ENCODE measurements at places on chromosomes 3 and 15. TPM values are rescaled to one million over a fixed set of nuclear protein-coding genes. Genes with fewer than 3 reads are reported as not detected.

DNA sequence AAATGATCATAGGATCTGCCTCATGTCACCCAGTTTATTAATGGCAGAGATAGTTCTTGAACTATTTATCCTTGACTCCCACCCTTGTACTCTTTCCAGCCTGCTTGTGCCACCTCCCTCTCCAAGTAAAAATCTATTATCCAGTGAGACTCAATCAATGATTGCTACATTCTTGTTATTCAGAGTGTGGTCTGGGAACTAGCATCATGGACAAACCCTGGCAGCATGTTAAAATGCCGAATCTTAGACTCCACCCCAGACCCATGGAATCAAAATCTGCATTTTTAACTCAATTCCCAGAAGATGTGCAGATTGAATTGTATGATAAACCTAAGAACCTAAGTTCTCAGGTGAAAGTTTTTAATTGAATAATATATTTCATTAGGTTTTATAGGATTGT, 34.7 kb upstream of the PYDC2 start:
- no peak for DNase-seq

DNA sequence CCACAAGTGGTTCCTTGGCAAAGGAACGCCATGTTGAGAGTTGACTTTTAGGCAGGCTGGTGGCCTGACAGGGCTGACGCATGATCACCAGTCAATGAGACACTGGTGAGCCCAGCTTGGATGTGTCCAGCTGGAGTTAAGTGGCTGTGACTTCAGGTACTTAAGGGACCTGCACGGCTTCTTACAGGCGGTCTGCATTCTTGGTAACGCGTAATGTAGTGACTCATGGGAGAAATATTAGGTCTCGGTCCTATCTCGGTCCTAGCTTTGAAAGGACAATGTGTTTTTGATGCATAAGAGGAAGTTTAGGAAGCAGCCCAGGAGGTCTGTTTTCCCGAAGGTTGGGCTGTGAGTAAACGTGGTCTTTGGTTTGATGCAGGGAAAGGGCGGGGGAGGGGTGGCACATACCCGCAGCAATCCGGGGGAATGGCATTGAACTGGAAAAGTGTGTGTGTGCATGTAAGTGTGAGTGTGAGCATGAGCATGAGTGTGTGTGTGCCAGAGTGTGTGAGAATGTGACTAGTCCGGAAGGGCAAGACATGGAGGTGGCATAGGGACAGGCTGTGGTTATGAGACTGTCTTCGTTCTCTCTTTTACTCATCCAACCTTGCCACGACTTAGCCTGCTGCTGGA, 55.3 kb downstream of the FAM43A start:
- no peak for DNase-seq

DNA sequence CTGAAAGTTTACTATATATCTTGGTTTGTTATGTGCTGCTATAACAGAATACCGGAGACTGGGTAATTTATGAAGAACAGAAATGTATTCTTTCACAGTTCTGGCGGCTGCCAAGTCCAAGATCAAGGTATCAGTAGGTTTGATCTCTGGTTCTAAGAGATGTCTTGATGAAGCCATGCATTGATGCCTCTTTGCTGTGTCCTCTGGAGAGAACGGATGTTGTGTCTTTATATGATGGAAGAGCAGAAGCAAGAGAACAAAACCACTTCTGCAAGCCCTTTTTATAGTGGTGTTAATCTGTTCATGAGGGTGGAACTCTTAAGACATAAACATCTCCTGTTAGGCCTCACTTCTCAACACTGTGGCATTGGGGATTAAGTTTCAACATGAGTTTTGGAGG, 62.7 kb downstream of the TCF12 start:
- DNase-seq, result no peak

MYZAP gene
- total RNA-seq, result 0.94 TPM

SCAANT1 gene
- total RNA-seq, result not detected

- DNase-seq, result no peak
Measured at GRCh38 chr3:40211579-40211978, 97.9 kb upstream of the EIF1B start.

FBXO45 gene
- total RNA-seq, result 18.0 TPM

DNA sequence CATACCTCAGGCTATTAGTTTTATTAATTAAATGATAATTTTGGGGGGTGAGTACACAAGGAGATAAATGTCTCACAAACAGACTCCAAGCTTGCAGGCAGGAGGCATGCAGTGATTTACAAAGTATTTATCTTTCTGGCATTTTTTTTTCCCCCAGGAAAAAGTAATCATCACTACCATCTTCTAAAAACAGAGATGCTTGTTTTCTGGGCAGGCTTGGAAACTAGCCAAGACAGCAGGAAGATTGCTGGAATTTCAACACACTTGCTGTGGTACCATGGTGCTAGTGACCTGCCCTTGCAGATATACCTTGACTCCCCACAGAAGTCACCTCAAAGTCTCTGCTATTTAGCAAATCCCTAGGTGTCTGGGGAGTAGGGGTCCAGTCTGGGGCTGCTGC, 732.8 kb upstream of the CFAP20DC start:
- no peak for DNase-seq

- DNase-seq, result no peak
Measured at GRCh38 chr3:132346841-132347736, 29.9 kb downstream of the ACP3 start.

- no peak for DNase-seq
Measured at GRCh38 chr3:25235031-25235430, 193.0 kb upstream of the RARB start.

TLR9 gene
- total RNA-seq, result not detected

DNA sequence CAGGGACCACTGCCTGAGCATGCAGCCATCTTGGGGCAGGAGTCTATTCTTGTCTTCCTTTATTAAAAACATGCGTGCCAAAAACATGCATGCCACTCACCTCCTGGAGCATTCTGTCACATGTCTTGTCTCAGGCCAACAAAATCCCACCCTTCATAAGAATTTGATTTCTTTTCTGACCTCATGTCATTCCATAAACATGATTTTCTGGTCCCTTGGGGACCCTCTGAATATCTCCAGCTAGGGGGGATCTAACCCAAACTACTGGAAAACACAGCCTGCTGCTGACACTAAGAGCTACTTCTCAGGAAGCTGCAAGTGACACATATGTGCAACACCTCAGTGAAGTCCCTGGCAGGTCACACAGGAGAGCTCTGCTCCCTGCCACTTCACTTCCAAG, 26.8 kb upstream of the NOX5 start:
- DNase-seq, result no peak

PRR20G gene
- not detected for total RNA-seq

DNA sequence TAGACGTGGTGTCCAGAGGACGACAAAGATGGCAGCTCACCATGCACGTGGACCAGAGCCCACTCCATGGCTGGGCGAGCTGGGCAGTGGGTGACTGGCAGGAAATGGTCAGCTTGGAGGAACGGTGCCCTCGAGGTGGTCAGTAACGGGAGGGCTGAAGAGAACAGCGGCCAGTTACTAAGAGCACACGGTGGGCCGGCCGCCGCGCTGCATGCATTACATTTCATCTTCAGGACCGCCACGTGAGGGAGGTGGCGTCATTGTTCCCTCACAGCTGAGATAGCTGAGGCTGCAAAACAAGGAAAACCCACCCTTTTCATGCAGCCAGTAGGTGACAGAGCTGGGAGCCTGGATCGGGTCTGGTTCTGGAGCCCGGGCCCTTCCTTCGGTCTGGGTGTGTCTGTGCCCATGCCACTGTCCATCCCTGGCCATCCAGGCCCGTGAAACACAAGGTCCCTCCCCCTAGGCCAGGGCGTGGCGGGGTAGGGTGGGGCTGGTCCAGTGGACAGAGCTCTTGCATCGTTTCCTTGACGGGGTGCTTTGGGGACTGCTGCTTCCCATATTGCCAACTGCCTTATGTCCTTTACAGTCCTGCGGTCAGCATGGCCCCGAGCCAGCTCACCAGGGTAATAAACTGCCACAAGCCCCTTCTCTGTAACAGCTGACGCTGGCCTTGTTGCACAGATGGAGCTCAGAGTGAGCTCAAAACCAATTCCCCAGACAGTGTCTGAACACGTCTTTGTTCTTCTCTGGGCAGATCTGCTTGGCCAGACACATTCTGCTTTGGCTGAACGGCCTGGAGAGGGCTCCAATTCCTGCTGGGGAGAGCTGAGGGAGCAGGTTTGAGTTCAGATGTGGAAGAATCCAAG, 51.8 kb downstream of the RGMA start:
- no peak for DNase-seq

C2CD4A gene
- not detected for total RNA-seq

DNA sequence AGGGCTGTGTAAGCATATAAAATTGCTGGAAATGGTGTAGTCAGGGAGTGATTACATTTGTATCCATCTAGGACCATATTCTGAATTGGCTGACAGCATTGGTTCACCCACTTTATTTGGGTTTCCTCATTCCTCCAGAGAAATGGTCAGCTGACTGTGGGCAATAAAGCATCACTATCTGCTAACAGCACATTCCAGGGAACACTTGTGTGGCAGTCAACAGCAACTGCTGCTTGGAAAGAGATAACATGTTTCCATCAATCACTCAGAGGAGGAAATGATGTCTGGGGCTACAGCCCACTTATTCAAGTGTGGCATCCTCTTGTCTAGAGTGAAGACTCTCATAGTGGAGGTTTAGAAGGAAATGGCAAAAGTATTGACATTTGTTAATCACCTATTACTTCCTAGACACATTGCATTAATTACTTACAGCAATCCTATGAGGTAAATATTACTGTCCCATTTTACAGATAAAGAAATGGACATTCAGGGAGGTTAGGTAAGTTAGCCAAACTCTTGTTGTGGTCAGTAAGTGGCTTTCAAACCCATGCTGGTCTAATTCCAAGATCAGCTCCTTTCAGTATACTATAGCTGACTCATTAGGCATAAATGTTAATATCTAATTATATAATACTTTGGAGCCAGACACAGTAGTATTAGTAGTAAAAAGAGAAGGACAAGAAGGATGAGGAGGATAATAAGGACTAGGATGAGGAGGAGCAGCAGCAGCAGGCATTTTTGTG, 247.8 kb downstream of the ALCAM start:
- no peak for DNase-seq

DNA sequence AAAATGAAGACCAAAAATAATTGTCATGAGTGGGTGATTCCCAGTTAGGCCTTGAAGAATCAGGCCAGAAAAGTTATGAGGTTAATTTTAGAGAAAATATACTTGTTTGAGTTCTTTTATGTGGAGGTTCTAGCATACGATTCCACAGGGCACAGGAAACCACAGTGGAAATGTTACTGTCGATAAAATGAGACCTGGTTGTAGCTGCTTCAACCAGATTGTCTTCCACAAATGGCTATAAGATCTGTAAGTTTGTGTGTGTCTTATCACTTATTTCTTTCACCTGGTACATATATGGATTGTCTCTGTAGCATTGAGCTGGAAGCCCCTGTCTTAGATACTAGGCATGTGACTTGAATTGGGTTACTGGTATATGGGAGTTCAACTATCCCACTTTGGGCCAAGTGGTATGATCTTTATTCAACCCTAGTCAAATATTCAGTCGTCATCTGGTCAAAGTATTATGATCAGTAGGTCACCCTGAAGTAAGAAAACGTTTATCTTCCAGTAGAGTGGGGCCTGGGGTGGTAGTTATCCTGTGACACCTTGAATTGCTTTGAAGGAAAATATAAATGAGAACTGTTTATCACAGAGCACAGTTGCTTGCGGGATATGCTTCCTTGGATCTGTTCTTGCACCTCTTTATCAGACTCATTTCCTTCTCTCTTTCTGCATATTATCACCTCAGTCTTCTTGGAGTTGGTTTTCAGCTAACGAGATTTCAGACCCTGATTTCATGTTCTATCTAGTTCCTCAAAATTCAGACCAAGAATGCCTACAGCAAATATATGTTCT, 21.5 kb upstream of the ZNF609 start:
- no peak for DNase-seq

DNA sequence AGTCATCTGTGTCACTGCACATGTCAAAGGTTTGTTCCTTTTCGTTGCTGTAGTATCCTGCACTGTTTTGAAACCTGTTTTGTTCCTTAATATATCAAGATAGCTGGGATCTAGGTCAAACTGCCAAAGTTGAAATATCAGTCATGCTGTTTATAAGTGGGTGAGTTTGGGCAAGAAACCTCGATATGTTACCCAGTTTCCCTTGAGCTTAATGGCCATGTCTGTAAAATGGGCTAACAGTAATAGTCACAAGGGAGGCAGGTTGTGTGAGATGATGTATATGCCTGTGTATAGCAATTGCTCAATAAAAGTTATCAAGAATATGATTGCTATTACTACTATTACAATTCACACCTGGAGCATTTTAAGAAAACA, 57.1 kb downstream of the BHLHE40 start:
- no peak for DNase-seq

DNA sequence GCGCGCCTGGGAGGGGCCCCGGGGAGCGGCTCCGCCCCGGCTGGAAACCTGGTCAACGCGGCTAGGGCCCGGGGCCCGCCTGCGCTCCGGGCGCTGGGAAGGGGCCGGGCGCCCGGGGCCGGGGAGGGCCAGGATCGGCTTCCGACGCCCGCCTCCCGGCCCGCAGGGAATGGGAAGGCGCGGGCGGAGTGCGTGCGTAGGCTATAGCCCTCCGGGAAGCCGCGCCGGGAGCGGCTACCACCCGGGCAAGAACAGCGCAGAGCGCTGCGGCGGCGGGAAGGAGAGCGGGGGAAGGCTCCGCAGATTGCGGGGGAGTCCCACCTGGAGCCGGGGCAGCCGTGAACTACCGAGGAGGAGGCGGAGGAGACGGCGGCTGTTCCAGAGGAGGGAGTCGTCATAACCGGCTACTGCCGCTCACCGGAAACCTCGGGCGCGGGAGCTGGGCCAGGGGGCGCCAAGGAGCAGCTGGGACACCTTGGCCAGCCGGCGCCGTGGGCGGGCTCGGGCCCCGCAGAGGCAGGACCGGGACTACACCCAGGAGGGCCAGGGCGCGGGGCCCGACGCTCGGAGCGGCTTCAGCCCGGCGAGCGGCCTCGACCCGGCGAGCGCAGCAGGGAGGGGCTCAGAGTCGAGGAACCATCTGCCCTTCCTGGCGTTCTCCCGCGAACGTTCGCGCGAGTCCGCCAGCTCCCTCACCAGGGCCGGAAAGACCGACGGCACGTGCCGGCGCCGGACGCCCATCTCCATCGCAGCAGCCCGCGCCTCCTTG, at the start of gene EOGT:
Gene EOGT, minus strand, starts transcription at position 432 of the 769 bp plus-strand sequence. CDS start 3,838 bp downstream, outside the sequence.
- DNase-seq, result peak; percentile 49

DNA sequence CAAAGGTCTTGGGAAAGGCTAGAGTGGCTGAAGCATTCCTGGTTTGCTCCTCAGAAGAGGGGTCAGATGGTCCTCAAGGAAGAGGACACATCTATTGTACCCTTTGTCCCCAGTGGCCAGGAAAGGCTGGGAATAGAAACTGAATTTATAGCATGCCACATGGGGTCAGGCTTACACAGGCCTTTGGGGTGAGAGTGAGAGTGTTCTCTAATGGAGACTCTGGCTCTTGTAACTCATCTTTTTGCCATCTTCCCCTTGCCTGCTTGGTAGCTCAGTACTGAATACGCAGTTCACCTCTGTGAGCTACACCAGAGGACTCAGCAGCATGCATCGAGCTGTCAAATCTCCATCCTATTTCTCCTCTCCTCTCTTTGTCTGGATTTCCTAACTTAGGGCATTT, 87.5 kb downstream of the ATP2B2 start:
- no peak for DNase-seq

AMOTL2 gene
- total RNA-seq, result 60.3 TPM

ALPK3 gene
- total RNA-seq, result 19.2 TPM

GRCh38 chr15:52340093-52340492, 44.5 kb upstream of the MYO5C start:
- DNase-seq, result no peak

WNT5A gene
- total RNA-seq, result 5.6 TPM

Data from H1 (cell line).